ENCODE measurements at places on chromosomes 12 and 14. TPM values are rescaled to one million over a fixed set of nuclear protein-coding genes. Genes with fewer than 3 reads are reported as not detected.

DNA sequence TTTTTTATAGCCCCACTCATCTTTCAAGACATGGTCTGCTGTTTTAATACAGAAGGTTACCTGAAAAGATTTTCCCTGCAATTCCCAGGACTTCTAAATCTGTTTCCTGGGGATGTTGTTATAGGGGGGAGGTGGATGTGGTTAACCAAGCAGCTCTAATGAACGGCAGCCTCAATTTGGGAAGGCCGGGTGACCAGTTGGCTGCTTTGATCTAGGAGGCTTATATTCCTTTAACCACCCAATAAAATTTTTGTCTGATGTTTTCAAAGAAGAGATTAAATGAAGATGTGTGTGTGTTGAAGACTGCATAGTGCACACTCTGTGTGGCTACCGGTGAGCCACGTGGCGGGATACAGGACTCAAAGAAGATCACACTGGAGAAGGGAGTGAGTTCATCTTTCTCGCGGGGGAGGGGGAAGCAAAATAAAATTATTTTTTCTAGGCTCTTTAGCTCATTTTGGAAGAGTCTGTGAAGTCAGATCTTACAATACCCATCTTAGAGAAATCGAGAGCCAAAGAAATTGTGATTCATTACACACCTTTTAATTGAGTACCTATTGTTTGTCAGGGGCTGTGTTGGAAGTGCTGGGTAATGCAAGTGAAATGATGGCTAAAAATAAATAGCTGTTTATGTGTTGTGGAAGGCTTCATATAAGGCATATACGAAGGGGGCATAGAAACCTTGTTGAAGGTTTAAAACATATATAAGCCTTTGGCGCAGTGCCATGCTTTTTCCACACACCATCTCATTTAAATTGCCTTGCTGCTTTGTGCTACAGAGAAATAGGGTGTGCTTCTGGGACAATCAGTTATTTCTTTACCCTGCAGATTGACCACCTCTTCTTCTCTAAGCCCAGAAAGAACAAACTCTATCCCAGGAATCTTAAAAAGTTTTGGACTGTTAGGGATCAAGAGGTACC is 18.5 kb downstream of the ELK3 start:
- DNase-seq = no peak

The MUCL1 gene
- total RNA-seq = not detected

DNA sequence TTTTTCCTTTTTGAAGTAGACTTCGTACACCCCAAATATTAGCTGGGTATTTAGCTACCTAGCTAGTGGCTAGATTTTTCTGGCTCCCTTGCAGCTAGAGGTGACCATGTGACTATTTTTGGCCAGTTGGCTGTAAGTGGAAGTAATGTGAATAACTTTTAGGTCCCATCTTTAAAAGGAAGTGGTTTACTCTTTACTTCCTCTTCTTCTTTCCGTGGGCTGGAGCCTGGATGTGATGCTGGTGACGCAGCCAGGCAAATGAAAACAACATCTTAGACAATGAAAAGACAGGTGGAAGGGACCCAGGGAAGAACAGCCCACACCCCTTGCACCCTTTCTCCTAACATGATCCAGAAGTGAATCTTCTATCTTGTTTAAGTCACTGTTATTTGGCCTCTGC is 245.5 kb downstream of the ATP23 start:
- DNase-seq = no peak

- DNase-seq = peak; percentile 10
Measured at GRCh38 chr14:24952851-24953666, 96.9 kb downstream of the STXBP6 start.
